AG09319 (cell line): ENCODE measurements at places on chromosomes 4 and X.

DNA sequence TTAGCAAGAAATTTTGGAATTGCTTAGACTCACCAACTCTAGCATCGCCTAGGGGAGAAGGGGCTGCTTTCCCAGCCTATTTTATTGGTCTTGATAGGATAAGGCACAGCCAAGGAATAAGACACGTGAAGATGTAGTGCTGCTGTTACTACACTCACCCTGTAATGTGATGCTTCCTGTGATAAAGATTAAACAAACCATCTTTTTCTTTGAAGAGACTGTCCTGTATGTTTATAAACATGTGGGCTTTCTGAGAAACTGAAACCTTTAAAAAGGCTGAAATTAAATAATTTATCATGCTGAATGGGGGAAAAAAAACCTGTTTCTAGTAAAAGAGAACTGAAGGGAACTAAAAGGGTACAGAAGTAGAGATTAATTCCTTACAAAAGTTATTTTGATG is 13.2 kb downstream of the TAPT1 start:
- DNase-seq, result no peak

DNA sequence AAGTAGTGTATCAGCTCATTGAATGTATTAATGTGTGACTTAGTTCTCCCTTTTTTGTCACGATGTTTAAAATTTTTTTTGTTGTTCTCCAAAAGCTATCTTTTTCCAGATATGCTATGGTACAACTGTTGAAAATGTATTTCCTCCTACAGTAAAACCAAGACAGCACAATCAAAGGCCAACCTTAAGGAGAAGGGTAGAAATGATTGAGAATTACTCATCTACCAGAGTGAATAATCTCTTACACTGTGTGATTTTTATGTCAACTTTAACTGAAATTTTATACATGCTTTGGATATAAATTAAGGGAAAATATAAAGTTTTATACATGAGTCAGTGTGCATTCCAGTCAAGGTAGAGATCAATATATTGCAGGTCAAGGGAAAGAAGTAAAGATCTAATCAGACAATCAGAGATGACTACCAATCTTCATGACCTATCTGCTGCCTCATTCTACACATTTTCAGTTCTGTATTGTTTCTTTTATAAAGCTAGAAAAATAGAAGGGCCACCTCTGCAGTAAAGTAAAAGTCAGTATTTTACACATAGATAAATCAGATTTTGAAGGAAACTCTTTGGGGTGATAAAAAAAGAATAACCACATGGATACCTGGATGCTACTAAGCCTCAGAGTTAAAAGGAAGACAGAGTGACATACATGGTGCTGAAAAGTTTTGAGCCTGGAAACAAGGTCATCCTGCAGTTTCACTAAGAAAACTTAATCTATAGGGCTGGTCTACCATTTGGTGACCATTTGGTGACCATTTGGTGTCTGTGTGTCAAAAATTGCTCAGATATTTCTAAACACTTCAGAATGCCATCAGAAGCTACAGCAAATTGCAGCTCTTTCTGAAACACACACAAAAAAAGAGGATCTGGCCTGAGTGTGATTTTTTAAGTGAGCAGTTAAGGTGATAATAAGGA is 1.6 kb downstream of the FAM13A start:
- DNase-seq, result no peak

DNA sequence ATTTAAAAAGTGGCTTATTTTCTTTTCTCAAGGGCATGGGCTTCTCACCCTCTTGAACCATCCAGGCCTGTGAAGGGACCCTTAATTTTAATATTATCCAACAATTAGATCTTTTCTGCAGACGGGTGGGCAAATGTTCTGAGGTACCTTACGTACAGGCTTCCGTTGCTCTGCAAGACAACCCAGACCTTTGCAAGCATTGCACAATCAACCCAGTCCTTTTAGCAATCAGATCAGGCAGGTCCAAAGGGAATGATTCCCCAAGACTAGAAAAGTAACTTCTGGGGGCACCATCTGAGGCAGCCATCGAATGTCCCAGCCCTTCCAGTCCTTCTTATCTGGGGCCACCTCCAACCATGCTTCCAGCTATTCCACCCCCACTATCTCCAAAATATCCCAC is 67.3 kb upstream of the TACR3 start:
- DNase-seq, result no peak

DNA sequence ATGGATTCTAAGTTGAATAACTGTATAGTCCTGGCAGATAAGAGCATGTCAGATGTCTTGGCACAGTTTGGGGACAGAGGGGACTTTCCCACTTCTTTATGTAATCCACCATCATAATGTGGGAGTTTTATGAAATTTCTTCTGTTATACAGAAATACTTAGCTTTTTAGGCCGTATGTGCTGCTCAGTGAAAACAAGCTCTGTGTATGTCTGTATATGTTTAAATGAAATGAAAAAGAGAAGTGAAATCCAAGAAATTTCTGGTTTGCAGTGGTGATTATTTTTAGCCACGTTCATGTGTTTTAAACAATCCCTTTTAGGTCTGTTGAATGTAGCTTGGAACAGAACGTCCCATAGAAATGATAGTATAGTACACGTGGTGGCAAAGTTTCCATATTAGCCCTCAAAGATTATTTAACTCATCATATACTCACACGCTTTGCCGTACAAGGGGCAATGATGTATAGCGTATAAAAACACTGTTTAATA is 41.0 kb downstream of the GAB1 start:
- no peak for DNase-seq

DNA sequence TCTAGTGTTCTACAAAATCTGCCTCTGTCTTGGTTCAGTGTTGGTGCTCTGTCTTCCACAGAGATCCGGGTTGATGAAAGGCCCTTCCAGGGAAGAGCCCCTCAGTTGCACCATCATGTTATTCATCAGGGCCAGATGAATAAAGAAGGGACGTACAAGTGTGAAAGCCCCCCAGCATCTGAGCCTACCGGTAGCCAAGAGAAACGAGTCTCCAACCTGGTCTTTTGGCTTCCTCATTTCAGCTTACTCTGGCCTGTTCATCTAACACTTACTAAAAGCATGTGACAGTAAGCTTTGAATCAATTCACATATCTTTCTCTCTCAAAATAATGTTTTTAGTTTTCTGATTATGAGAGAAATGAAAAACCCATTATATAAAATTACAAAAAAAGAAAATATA is 19.2 kb downstream of the MEPE start:
- no peak for DNase-seq

- DNase-seq, result no peak
Observed at GRCh38 chr4:146033149-146033548, 94.5 kb upstream of the ZNF827 start.

DNA sequence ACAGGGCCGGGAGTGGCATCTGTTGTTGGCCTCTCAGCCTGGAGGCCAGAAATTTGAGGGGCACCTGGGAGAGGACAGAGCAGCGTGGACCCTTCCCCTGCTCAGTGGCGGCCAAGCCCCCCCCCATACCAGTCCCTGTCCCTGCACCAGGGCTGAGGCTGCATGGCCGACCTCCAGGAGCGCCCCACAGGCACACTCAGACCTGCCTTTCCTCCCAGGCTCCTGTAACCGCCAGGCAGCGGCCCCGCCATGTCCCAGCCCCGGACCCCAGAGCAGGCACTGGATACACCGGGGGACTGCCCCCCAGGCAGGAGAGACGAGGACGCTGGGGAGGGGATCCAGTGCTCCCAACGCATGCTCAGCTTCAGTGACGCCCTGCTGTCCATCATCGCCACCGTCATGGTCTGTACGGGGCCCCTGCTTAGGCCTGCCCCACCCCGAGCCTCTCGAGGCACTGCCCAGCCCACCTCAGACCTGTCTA is 15.3 kb downstream of the TMEM175 start:
- no peak for DNase-seq

DNA sequence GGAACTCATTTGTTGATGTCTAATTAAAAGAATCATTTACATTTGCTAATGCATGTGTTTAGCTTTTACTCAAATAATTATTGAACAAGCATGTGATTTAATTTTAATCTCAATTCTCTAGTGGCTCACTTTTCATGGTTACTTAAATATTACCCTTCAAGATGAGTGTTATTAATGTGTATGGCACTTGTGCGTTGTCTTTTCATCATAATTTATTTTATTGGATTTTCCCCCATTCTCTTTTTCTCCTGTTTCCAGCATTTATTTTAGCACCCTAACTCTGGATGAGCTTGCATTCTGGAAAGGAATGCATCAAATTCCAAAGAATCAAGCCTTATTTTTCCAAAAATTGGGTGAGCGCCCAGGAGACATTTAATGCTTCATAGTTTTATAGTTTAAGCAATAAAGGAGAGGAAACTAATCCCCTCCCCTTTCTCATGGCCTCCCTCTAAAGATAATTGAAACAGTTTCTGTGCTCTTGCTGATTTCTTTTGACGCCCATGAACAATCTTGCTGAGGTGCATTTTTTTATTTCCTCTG is 191.1 kb upstream of the FAT4 start:
- no peak for DNase-seq

DNA sequence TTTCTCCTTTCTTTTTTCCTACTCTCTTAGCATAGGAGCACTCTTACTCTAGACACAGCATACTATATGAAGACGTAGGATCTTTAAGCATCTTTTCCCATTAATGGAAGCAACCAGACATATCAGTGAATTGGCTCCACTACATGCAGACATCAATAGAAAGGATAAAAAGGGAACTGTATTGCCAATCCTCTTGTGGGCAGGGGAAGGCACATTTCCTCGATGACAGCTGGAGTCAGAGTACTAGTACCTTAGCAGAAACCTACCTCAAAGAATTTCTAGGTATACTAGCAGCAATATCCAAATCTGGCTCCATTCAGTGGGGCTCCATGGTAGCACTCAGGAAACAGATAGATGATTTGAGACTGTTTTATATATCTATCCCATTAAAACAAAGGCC is 20.1 kb downstream of the CYBB start:
- DNase-seq, result no peak

GRCh38 chr4:87057835-87058355 is 123.1 kb downstream of the AFF1 start:
- no peak for DNase-seq
